ENCODE measurements at places on chromosomes 3 and 15.
A peak's percentile ranks its signal among the peaks of the same experiment; 100 is the strongest.

GRCh38 chr15:66221126-66221525, 32.4 kb downstream of the MEGF11 start:
- DNase-seq: no peak

DNA sequence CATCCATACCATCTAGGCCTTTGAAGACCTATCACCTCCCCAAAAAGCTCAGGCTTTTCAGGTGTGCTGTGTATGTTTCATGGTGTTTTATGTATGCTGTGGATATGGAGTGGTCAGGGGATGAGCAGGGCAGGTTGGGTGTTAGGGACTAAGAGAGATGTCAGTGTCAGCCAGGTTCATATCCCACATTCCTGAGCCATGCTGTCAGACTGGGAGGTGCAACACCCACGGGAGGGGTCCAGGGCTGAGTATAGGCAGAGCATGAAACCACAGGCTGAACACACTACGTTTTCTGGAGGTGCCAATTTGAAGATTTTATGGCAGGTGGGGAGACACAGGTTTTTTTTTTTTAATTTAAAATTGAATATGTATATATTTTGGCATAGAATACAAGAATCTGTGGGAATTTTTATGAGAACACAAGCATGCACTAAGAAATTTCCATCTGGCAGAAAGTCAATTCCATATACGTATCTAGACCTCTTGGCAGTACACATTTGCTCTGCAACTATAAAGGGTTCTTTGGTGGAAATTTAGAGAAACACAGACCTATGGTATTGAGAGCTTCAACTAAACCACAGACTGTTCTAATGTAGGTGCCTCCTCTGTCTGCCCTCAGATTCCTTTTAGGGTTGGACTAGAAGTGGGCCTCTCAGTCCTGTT, 101.9 kb upstream of the RNU6-1 start:
- no peak for DNase-seq

GRCh38 chr3:14118400-14119381, 6.0 kb downstream of the CHCHD4 start:
- no peak for DNase-seq

DNA sequence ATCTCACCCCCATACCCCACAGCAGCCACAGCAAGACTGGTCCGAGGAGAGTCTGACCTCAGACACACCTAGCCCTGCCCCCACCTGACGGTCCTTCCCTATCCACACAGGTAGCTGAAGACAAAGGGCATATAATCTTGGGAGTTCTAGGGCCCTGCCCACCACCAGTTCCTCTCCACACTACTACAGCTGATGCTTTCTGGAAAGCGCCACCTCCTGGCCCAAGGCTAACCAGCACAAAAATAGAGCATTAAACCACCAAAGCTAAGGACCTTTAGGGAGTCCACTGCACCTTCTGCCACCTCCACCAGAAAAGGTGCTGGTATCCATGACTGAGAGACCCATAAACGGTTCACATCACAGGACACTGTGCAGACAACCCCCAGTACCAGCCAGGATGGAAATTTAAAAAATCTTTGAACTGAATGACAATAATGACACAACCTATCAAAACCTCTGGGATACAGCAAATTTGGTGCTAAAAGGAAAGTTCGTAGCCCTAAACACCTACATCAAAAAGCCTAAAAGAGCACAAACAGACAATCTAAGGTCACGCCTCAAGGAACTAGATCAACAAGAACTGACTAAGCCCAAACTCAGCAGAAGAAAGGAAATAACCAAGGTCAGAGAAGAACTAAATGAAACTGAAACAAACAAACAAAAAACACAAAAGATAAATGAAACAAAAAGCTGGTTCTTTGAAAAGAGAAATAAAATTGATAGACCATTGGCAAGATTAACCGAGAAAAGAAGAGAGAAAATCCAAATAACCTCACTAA, 122.1 kb upstream of the TPRG1 start:
- DNase-seq: no peak

DNA sequence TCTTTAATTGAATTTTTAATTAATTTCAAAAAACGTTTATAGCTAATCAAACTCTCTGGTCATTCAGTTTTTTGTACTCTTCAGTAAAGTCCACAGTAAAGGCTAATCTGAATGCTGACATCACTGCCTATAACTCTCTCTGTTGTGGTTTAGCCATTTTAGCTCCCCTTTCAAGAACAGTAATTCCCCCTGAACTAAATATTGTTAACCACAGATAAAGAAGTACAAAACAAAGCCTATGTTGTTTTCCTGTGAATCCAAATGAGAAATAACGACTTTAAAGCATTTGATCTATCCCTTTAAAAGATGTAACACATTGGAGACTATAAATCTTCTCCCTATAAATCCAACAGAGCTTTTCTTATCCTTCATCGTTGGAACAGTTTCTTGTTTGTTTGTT, 94.2 kb downstream of the ZBTB20 start:
- DNase-seq: no peak

GRCh38 chr3:193378706-193379105, at the start of gene ATP13A5:
Gene ATP13A5 (minus strand): TSS chr3:193378753. CDS start chr3:193378725, 28 bp downstream.
- DNase-seq: no peak

- DNase-seq: no peak
These were observed 9.4 kb upstream of the RAD18 start for GRCh38 chr3:8972639-8973038.

- no peak for DNase-seq
These were observed 15.7 kb upstream of the USF3 start for GRCh38 chr3:113712129-113712528.

DNA sequence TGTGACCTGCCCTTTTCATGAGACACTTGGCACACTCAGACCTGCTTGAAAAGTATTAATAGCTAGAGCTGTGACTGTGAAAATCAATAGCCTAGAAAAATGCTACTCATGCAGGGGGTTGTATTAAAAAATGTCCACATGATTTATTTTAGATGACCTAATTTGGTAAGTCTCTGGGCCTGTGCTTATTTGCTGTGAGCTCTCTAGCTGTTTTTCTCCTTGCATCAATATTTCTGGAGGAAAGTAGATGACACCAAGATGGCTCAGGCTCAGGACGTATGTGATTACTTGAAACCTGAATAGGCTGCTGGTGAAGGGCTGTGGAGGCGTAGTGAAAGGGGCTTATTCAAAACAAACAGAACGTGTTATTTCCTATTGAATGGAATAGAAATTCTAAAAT, 29.5 kb downstream of the KCNAB1 start:
- no peak for DNase-seq

DNA sequence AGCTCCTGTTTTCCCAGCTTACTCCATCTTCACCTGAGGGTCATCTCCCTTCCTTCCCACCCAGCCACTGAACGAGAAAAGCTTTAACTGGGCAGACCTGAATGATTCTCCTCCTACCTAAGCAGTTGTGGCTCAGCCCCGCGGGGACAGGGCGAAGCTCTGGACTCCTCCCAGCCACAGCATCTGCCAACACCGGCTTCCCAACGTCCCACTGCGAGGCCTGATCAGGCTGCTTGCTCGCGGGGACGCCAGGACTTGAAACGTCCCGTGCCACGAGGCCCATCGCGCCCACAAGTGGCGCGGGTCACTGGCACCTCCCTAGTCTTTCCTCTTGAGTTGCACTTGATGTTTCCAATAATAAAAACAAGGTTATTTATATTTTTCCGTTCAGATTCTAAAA, at the start of gene SPATA16:
TSS of gene SPATA16 (minus strand) at position 250 of the 400 bp plus-strand sequence. CDS start 23,504 bp downstream, outside the sequence.
- no peak for DNase-seq

DNA sequence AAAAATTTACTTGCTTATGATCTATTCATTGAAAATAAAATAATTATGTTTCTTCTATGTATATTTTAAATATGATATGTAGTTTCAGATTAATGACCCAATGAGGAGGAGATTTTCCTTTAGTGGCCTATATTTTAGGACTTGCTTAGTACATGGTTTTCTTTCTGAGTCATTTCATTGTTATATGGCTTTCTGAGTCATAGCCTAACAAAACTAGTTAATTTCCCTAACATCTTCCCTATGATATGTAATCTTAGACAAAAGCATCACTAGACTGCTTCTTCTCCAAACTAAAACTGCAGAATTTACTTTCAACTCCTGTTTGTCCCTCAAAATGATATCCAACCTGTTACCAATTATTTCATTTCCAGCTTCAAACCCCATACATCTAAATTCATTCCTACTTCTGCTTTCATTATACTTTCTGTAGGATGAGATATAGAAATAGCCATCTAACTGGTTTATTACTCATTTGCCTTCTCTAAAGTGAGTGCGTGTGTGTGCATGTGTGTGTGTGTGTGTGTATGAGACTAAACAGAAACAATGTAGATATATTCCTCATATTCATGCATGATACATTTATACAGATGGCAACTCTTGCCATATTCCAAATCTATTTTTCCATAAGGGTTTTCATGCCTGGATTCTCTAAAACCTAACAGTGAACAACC, 915.0 kb upstream of the GBE1 start:
- DNase-seq: no peak

GRCh38 chr3:46228260-46229242, 13.7 kb upstream of the CCR3 start:
- peak; percentile 69 for DNase-seq

DNA sequence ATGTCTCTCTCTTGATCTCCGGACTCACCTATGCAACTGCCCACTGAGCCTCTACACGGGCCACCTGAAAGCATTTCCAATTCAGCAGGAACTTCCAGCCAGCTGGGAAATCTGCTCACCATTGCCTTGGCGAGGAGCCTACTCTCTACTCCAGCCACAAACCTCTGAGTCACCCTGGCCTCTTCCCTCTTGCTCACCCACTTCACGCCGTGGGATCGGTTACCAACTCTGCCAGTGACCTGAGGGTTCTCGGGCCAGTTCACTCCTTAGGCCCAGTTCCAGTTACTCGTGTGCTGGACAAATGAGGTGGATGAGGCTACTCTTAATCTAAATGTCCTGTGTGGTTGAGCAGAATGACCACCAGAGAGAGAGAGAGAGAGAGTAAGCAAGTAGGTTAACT, 70.1 kb downstream of the CEMIP start:
- no peak for DNase-seq

DNA sequence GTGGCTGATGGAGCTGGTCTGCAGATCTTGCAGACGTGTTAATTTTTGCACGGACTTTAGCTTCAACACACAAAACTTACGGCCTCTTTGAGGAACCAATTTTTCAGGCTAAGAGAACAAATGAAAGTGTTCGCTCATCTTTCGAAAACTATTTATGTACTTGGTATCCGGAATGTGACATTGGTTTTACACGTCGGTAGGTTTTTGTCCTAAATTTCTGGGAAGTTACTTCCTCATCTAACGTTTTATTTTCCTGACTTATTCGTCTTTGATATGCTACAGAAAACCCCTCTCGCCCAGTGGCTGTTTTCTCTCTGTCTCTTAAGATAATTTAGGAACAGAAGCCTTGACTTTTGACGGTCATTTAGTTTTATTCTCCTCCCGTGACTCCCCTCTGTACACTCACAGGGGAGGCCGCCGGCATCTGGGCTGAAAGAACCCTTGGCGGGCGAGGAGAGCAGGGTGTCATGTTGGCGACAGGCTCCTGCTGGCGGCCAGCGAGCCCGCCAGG, 834 bp upstream of the GREM1 start:
- no peak for DNase-seq

- no peak for DNase-seq
These were observed 21.4 kb downstream of the CCR1 start for GRCh38 chr3:46186471-46187340.

DNA sequence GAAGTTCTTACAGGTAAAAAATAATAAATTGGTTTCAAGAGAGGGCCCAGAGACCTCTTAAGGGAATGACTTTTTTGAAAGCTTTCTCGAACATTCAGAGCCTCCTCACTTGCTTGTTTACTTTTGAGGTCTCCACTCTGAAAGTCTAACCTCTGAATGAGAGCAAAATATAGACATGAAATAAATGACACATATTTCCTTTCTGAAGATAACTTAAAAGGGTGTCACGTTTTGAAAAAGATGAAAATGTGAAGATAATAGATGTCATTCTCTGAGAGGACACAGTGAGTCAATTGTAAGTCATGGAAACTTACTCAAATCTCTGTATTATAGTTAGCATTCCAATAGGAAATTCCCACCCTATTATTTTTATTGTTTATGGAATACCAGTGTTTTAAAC, 44.6 kb downstream of the HACD2 start:
- no peak for DNase-seq

- DNase-seq: no peak
These were observed 103.9 kb downstream of the SNRK start for GRCh38 chr3:43390255-43390588.

- no peak for DNase-seq
These were observed 473.7 kb downstream of the LPP start for GRCh38 chr3:188627652-188628051.

Measured in SIG-M5 (cell line).